ENCODE measurements at places on chromosomes 7 and 10.

DNA sequence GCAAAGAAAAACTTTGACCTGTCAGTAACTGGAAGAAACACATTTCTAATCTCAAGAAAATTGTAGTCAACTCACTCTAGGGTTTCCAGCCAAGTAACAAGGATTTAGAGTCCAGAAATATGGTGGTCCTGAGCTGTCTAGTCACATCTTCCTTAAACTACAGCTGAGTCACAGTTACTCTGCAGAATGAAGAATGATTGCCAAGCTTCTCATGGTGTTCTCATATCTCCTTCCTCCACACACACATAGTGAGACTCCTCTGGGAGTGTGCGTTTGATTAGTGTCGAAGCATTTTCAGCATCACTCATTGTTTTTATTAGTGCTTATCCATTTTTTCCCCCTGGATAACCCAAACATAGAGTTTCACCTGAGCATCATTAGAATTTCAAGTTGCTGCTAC lies 93.1 kb upstream of the CXCL12 start:
- no peak for DNase-seq

GRCh38 chr10:108095932-108096925 lies 931.7 kb upstream of the SORCS1 start:
- DNase-seq = no peak

GRCh38 chr7:107196834-107197610 lies 28.2 kb downstream of the HBP1 start:
- no peak for DNase-seq

DNA sequence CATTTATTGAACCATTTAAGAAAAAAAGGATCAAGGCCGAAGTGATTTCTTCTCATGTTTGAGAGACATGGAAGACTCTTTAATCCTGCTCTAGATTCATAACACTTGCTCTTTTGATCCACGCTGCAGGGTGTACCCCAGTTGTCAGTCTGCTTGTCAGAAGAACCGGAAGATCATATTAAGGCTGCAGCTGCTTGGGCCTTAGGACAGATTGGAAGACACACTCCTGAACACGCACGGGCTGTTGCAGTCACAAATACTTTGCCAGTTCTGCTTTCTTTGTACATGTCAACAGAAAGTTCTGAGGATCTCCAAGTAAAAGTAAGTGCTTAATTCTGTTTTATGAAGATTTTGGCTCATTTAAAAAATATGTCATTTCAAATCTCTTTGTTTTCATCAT lies 46.3 kb downstream of the SPAG6 start:
- no peak for DNase-seq

DNA sequence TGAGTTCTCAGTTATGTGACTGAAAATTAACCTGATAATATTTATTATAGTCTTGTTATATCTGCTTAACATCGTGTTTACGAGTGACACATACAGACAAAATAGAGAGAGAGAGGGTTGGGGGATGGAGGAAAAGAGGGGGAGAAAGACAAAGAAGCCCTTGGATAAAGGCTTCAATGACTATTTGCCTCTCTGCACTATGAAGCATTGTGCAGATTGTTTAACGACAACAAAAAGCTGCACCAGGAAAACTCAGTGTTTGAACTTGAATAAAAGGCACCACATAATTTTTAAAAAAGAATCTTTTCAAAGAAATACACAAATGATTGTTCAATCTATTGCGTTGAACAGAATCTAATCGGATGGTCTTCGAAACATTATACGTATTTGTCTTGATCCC lies 27.8 kb downstream of the MAGI2 start:
- DNase-seq = no peak

DNA sequence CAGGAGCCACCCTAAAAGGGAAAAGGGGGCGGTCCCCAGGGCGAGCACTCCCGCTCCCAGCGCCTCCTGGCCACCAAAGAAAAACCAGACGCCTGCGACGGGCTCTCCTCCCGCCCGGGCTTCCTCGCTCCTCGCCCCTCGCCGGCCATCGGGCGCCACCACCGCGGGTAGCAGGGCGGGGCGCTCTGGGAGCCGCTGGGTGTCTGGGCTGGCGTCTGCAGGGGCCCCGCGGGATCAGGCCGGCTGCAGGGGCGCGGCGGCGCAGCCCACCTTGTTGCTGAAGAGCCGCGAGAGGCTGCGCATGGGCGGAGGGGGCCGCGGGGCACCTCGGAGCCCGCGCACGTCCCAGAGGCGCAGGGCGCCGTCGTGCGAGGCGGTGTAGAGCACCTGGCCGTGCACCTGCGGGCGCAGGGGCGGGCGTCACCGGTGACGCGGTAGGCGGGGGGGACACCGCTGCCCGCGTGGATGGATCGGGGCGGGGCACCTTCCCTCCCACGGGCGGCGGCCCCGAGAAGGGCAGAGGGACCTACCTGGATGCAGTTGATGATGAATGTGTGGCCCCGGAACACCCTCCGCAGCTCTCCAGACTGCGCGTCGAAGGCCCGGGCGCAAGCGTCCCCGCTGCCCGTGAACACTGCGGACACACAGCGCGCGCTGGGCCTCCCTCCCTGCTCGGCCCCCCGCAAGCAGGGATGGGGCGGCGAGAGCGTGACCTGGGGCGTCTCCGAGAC lies 28.3 kb downstream of the WDR86 start:
- DNase-seq = no peak

- DNase-seq = no peak
Observed at GRCh38 chr10:56181607-56182006, 179.5 kb downstream of the ZWINT start.

Measured in SW480 (cell line).